ENCODE measurements at places on chromosomes 7 and 10.

- DNase-seq: no peak
Observed at GRCh38 chr10:126072622-126073021, 176.3 kb downstream of the FANK1 start.

- DNase-seq: no peak
Observed at GRCh38 chr10:930625-931325, 730 bp downstream of the LARP4B start.

DNA sequence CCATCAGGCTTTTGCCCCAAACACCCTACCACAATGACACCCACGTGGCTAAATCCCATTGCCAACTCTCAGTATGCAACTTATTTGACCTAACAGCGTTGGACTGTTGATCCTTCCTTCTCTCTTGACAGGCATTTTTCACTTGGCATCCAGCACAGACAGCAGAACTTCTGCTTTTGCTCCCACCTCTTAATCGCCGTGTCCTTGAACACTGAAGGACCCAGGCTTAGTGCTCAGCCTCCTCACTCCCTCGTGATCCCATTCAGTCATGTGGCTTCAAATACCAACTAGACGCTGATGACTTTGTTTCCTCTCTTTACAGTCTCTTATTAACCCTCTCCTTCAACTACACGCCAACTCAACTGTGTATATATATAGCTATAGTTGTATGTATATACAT, 25.0 kb downstream of the ZFAND2A start:
- DNase-seq: no peak

DNA sequence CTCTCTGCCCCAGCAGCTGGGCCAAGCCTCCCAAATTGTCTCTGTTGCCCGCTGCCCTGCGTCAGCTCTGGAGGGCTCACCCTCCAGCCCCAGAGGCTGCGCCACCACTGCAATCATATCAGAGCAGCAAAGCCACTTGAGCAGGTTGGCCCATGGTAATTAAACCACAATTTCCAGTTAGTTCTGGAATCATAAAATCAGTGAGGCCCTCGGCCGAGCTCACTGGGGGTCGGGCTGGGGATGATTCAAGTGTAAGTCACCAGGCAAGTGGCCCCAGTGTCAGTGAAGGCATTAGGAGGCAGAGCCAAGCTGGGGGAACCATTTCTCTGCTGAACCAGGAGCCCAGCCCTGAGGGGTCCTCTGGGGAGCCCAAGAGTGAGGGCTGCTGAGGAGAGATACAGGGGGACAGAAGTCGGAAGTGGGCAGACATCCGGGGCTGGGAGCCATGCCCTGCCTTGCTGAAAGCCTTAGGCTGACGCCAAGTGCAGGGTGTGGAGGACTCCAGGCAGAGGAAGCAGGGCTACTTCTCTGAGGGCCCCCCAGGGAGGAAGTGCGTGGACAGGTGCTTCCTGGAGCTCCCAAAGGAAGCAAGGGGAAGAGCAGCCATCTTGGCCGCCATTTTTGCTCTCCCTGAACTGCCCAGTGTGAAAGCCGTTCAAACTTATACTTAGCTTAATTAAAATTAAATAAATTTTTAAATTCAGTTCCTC, 29.5 kb upstream of the SLC29A3 start:
- DNase-seq: no peak

DNA sequence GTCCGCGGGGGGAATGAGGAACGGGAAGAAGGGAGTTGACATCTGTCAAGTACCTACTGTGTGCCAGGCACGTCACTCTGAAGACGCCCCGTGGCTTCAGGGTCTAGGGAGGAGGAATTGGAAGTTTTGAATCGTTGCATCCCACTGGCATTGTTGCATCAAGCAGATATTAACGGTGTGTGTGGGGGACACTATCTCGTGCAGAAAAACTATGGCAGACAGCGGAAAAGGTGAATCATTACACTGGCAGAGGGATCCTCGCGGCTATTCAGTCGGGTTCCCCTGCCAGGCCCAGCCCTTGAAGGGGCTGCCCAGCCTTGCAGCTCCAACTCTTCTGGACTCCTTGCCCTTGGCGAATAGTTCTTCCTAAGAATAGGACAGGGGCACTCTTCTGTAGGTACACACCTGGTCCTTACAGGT, 1.0 kb upstream of the KIAA1549 start:
- no peak for DNase-seq

- DNase-seq: peak; percentile 39
Observed at GRCh38 chr10:123847686-123848432, 43.7 kb downstream of the CPXM2 start.

DNA sequence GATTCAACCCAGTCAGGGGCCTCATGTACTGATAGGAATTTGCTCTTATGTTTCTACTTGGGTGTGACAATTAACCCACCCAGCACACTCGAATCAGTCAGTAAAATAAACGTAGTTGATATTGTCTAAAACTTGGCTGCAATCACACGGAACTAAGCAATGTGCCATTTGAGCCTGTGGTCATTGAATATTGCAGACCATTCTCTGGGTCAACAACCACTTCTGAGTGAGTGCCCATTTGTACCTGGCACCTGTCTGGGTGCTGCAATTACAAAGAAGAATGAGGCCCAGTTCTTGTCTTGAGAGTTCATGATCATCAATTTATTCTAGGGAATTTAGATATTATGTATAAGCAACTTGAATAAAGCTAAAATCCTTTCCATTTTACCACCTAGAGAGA, 29.8 kb downstream of the NPY start:
- DNase-seq: no peak

DNA sequence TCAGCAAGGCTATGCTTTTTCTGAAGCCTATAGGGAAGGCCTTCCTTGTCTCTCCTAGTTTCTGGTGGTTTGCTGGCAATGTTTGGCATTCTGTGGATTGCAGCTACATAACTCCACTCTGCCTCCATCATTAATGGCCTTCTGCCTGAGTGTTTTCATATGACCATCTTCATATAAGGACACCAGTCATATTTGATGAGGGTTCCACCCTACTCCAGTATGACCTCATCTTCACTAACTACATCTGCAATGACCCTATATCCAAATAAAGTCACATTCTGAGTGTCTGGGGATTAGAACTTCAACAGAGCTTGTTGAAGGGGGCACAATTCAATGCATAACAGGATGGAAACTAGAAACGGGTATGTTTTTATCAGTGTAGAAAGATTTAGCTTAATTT, 22.1 kb downstream of the CAV1 start:
- no peak for DNase-seq

GRCh38 chr7:111789048-111789320, 226.7 kb upstream of the IMMP2L start:
- no peak for DNase-seq

- peak; percentile 84 for DNase-seq
Observed at GRCh38 chr10:70551971-70552422, 50.5 kb downstream of the PRF1 start.

GRCh38 chr10:1673568-1674345, 63.6 kb downstream of the ADARB2 start:
- no peak for DNase-seq

DNA sequence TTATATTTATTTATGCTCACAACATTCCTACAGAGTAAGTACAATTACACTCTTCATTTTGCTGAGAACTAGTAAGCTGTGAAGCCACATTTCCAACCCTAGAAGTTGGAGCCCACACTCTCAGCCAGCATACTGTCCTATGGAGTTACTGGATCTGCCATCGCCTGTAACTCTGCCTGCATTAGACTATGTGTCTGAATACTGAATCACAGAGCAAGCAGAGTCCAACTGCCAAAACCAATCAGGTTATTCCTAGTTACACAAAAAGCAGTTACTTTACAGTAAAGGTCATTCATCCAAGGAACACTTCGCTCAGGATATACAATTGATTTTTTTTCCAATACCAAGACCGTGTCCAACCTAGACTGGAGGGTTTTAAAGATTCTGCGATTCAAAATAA, 21.5 kb downstream of the CTAGE6 start:
- DNase-seq: no peak

GRCh38 chr7:140026935-140027334, 35.8 kb downstream of the PARP12 start:
- no peak for DNase-seq

DNA sequence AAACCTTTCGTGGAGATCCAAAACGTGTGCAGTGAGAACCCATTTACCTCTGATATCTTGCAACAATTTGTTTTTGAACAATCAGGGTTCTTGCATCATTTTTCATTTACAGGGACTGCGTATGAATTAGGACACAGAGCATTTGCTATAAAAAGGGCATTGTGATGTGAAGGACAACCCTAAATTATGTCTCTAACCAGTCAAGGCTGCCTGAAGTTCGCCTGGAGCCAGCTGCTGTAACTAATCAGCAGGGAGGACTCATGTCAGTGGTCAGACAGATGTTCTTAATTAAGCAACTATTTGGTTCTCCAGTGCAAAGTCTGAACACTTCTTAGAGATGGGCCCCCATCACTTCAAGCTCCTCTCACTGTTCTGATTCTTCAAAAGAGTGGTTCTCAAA, 674.8 kb downstream of the KCNMA1 start:
- peak; percentile 57 for DNase-seq

GRCh38 chr7:21261627-21262594, 166.0 kb upstream of the SP4 start:
- no peak for DNase-seq

GRCh38 chr10:115409347-115409746, 316.2 kb downstream of the ATRNL1 start:
- DNase-seq: no peak

DNA sequence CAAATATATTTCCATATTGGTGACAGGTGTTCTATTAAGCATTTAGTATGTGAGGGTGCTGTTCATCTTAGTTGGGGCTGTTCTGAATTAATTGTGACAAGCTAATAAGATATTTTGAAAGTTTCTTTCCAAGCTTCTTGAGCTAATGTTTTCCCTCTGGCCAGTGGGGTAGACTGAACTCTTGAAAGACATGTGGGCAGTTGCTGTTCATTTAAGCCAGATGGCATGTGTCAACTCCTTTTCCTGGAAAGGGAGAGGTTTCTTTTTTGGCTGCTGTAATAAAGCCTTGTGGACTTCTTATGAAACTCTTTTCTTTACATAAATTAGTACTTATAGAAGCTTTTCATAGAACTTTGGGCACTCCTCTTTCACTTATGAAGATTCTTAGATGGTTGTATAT, 21.7 kb downstream of the RAB18 start:
- peak; percentile 38 for DNase-seq

- no peak for DNase-seq
Observed at GRCh38 chr10:122782911-122783310, 62.7 kb downstream of the CUZD1 start.

DNA sequence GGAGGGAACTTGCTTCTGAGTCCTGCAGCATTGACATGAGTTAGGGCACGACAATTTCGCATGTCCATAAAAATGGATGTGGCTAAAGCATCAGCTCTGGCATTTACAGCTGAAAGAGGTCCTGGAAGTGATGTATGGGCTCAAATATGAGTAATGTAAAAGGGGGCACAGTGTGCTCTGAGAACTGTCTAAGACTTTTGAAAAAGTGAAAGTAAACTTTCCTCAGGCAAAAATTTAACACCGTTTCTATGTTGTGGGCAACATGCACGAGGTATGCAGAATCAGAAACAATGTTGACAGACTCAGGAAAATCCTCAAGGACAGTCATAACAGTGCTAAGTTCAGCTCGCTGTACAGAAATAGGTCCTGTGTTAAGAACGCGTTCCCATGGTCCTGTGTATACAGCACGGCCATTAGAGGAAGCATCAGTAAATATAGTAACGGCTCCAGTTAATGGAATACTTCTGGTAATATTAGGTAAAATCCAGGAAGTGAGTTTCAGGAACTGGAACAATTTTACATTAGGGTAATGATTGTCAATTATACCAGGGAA, 37.9 kb upstream of the AKR1C2 start:
- DNase-seq: no peak

DNA sequence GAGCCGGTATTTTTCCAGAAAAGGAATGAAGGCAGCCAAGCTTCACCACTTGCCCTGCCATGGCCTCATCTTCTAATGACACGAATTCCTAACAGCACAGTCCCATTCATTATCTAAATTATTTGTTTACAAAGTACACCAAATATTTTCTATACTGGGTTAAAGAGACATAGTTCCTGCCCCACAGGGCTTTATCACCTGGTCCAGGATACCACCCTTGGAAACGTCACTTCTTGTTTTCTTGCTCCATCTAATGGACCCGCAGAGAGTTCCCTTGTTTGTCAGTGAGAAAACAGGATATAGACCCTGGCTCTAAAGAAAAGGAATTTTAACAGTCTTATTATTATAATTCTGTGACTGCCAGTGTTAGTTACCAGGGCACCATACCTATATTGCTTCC, 1165.4 kb downstream of the GATA3 start:
- DNase-seq: no peak

DNA sequence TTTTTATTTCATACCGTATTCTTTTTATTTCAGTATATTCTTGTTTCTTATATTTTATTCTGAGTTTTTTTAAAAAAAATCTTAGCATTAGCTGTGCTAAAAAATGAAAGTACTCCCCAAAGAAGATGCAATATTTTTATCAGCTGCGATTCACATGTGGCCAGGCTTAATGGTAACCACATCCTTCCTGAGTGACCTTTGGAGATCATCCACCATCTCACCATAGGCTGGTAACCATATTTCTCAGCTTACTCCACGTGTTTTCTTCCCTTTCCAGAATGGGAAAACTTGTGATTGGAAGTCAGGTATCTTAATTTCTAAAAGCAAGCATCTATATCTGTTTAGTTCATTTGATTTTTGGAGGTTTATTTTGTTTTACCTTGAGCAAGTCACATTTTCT, 18.8 kb upstream of the LIPM start:
- DNase-seq: no peak

GRCh38 chr7:139709485-139709884, 68.3 kb downstream of the HIPK2 start:
- no peak for DNase-seq

- DNase-seq: no peak
Observed at GRCh38 chr10:24223953-24224352, 15.0 kb downstream of the KIAA1217 start.

DNA sequence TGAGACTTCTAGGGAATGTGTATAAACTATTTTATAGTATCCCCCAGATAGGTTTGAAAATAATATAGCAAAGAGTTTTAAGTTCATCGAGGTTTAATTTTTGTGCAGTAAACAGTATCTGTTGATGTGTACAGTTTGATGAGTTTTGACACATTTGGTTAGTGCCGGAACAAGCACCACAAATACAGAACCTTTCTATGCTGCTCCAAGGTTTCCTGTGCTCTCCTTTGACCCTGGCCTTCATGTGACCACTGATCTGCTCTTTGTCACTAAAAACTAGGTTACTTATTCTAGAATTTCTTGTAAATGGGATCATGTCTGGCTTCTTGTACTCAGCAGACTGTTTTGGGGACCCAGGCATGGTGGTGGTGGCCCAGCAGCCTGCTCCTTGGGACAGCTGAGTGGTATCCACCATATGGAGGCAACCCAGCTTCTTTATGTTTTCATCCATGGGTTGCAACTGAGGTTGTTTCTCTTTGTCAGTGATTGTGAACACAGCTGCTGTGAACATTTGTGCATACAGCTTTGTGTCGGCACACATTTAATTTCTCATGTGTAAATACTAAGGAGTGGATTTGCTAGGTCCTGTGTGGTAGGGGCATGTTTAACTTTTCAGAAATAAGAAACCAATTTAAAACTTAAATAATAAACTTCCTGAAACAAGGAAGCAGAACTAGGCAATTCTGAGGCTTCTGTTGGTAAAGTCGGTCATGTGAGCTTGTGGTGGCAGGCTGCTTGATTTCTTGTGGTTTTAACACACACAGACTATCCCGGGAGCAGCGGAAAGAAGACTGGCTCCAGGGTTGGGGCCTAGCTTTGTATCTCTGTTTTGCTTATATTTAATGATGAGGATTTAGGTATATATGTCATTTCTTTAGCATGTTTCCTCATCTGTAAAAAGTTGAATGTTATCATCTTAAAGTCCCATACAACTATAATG, 219.4 kb downstream of the ABCA13 start:
- DNase-seq: no peak

GRCh38 chr7:36509962-36510361, 120.3 kb downstream of the ANLN start:
- DNase-seq: no peak

GRCh38 chr10:78365694-78366093, 332.0 kb downstream of the RPS24 start:
- DNase-seq: no peak

Data from fibroblast of skin of left biceps (primary cell).